Stimulated activated CD4-positive, alpha-beta T cell treated with anti-CD3 and anti-CD28 coated beads, Interleukin-2, amount 100 ng/mL, for 4 hours (primary cell): ENCODE measurements at places on chromosomes 2 and 18.

DNA sequence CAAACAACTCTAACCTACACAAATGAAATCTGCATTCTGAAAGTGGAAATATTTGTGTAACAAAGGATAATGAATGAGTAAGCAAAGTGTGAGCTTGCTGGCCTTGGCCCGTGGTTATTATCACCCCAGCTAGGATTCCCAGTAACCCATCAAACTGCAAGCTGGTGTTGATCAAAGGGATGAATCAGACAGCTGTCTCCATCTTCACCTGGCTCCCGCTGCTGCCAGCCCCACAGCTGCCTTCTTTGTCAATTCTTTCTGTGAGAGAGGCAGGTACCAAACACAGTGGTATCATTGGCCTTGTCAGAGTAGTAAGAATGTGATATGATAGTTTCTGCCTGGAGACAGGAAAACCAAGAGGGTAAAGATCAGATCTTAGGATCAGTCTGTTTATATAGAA lies 25.2 kb upstream of the RGPD4 start:
- no peak for DNase-seq

GRCh38 chr18:34659579-34660517 lies 50.2 kb upstream of the DTNA start:
- DNase-seq = no peak

- DNase-seq = no peak
Measured at GRCh38 chr2:23513245-23513871, 128.4 kb downstream of the KLHL29 start.

GRCh38 chr2:108612153-108612513 lies 77.9 kb downstream of the LIMS1 start:
- DNase-seq = no peak

DNA sequence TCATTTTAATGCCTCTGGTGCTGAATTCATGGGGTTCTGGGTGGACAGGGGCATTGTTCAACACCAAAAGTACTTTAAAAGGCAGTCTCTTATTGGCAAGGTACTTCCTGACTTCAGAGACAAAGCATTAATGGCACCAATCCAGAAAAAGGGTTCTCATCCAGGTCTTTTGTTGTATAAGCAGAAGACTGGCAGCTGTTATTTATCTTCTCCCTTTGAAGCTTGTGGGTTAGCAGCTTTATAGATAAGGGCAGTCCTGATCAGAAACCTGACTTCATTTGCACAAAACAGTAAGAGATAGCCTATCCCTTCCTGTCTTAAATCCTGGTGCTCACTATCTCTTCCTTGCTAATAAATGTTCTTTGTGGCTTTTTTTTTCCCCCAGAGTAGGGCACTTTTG lies 68.8 kb downstream of the VPS54 start:
- no peak for DNase-seq

DNA sequence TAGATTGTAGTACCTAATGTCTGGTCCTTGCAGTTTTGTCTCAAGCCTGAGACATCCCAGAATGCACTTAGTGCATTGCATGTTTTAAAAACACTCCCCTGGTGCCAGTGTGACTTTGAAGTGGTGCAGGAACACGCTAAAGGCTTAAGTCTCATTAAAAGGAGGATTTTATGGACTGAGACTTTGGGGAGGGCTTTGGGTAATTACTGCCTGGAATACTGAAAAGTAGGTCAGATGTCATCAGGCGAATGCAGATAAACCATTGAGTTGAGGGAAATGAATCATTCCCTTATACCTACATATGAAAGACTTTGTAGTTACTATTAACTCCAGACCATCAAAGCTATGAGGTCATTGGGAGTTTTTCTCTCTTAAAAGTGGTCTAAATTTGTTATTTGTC lies 3.0 kb upstream of the OSBPL1A start:
- DNase-seq = no peak

GRCh38 chr18:45303026-45303425 lies 312.2 kb upstream of the SLC14A2 start:
- no peak for DNase-seq

DNA sequence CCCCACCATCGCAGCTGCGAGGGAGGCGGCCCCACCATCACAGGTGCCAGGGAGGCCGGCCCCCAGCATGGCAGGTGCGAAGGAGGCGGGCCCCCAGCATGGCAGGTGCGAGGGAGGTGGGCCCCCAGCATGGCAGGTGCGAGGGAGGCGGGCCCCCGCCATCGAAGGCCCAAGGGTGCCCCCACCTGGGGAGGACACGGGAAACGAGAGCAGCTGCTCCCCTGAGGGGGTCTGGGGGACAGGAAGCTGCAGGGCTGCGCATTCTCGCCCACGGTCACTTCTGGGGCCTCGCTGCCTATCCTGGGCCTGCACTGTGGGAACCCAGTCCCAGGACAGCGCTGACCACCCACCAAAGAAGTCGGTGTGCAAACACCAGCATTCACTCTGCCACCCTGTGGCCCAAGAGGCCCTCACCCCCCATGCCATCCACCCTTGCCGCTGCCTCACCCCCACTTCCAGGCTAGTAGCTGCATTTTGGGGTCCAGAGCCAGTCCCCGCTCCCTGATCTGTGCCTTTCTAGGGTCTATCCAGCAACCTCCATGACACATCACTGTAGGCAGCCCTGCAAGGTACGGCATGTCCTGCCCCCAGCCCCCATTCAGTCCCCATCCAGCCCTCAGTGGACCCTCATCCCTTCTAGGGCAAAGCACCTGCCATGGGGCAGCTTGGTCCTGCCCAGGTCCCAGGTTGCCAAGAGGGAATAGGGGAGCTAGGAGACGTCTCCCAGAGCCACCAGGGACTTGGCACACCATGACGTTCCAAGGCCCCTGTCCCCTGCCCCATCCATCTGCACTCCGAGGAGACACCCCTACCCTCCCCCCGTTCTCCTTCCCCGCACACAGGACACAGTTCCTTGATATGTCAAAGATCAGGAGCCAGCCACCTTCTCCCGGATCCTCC lies 24.0 kb upstream of the GPC1 start:
- no peak for DNase-seq

GRCh38 chr2:63903003-63903402 lies 61.3 kb downstream of the UGP2 start:
- DNase-seq = no peak

GRCh38 chr2:221060376-221060775 lies 511.7 kb downstream of the EPHA4 start:
- no peak for DNase-seq

DNA sequence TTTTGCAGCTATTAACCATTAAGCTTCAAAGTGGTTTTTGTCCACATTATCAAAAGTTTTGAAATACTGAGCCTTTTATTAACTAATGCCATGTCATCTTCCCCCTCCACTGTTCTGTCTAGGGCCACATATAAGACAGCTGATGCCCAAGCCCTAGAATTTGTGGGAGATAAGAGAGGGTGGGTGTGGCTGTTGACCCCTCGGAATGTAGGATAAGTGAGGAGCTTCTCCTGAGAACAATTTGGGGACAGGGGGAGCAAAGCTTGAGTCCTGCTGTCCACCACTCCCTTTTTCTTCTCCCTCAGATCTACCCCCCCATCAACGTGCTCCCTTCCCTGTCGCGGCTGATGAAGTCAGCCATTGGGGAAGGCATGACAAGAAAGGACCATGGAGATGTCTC lies 14.3 kb upstream of the ANKRD53 start:
- no peak for DNase-seq

- no peak for DNase-seq
Measured at GRCh38 chr2:208175840-208176153, 12.4 kb upstream of the CRYGA start.

DNA sequence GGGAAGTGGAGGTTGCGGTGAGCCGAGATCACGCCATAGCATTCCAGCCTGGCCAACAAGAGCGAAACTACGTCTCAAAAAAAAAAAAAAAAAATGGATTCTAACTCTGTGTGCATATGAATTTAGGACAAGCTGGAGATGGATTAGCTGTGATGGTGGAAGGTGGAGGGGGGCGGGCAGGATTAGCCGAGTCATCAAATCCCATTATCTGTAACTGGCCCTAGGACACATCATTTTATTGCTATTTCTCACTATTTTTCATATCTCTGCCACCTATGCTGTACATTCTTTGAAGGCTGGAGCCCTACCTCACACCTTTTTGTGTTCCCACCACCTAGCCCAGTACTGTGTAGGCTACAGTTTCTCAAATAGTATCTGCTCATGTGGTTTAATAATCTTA lies 7.3 kb upstream of the CDK5R2 start:
- no peak for DNase-seq

GRCh38 chr2:208643145-208643544 lies 236.6 kb downstream of the PTH2R start:
- no peak for DNase-seq

GRCh38 chr2:8376603-8377410 lies 305.0 kb upstream of the ID2 start:
- DNase-seq = no peak

- DNase-seq = no peak
Measured at GRCh38 chr2:164178835-164179465, 442.3 kb downstream of the GRB14 start.

- no peak for DNase-seq
Measured at GRCh38 chr2:25649786-25650185, 23.6 kb downstream of the DTNB start.

DNA sequence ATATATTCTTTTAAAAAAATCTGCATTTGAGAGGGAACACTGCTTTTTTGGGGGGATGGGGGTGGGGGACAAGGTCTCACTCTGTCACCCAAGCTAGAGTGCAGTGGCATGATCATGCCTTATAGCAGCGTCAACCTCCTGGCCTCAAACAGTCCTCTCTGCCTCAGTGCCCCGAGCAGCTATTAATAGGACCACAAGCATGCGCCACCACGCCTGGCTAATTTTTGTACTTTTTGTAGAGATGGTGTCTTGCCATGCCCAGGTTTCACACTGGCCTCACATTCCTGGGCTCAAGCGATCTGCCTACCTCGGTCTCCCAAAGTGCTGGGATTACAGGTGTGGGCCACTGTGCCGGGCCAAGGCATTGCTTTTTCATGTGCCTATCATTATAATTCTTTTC lies 154.2 kb downstream of the ATAD2B start:
- no peak for DNase-seq

DNA sequence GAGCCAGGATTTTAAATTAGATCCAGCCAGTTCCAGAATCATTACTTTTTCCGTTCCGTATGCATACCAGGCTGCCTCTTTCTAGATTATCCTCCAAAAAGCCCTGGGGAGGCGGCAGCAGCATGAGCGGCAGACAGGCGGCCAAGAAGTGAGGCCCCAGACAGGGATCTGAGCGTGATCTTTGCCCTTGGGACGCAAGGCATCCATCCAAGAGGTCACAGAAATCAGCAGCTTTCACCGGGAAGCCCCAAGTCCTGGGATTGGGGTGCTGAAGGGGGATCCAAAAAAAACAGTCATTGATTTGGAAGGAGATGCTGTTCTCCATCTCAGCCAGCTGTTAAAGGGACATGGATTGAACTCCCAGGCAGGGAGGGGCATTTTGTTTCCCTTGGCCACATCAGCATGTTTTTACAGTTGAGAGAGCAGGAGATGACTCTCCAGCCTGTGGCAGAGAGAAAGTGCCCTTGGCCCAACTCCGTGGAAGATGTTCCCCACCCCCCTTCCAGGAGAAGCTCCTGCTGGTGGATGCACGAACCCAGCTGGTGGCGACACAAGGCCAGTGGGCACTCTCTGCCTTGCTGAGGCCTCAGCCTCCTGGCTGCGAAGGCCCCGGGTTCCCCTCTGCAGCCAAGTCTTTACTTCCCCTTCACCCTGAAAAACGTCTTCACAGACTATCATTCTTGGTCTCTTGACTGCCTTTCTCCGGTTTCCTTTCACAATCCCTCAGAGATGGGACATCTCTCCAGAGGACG lies 265.6 kb downstream of the ANAPC1 start:
- no peak for DNase-seq

- DNase-seq = peak; percentile 3
Measured at GRCh38 chr2:45935791-45936622, 284.5 kb downstream of the PRKCE start.

- no peak for DNase-seq
Measured at GRCh38 chr2:214649440-214650205, 159.9 kb downstream of the BARD1 start.

DNA sequence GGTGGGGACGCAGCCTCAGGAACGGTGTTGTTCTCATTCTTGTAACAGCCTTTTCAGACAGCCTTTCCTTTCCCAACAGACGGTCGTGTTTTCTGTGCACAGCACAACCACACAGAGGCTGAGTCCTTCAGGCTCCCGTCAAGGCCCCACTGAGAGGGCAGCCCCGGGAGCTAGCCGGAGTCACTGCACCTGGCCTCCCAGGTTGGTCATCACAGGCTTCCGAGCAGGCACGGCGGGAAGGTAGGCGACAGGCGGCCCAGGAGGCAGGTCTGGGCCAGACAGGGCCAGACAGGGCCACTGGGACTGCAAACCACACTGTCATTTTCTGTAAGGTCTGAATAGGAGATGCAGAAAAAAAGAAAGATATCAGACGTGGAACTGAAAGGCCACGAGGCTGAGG lies 570.8 kb downstream of the GALR1 start:
- no peak for DNase-seq
